ENCODE measurements at places on chromosomes 2 and 18.

- DNase-seq = no peak
Observed at GRCh38 chr2:60519231-60519863, 34.1 kb downstream of the BCL11A start.

DNA sequence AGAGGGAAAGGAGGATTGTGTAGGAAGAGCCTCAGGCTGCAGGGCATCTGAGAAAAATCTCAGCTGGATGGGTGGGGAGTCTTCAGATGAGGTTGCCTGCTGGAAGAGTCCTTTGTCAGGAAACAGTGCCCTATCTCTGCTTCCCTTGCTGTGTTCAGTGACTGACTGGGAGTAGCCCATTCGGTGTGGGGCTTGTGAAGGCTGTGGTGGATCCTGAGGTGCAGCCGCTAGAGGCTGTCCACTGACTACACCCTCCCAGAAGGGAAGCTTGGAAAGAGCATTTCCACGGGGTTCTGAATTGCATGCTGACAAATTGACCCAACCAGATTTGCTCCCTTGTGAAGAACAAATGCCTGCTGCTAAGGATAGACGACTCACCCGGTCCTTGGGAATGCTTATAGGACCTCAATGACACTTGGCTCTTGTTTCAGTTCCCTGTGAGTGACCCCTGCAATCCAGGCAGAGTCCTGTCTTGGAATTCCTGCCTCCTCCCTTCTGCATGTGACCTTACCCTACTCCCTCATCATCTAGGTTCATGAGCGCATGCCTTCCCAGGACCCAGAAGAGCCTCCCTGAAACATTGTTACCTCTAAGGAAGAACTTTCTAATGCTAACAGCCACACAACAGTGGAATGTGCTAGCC, 109.7 kb upstream of the FAM136A start:
- DNase-seq = no peak

DNA sequence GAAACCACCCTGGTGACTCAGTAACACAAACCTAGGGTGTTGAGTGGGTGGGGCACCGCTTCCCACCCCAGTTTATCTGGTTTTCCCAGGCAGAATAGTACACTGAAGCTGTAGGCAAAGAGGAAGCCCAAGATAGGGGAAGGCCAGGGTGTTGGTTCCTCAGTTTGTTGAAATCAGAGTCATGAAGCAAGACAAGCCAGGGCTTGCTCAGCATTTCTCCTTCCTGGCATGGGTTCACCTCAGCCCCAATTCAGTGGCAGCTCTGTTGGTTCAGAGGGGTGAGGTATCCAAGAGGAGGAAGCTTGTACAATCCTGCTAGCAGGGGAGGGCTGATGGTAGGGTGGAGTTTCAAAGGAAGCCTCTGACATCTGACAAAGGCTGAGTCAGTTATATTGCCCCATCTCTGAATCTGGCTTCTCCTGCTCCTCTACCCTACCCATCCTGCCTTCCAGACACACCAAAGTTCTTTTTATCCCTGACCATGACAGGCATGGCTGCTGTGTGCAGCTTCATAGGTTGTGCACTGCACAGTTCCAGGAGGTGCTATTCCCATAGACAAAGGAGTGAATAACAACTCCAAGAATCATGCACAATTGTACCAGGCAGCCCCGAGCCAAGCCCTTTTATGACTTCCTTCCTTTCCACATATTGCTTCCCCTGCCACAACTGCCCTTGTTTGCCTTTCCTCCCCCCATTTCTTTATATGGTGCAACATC, 24.9 kb upstream of the RAB10 start:
- no peak for DNase-seq

DNA sequence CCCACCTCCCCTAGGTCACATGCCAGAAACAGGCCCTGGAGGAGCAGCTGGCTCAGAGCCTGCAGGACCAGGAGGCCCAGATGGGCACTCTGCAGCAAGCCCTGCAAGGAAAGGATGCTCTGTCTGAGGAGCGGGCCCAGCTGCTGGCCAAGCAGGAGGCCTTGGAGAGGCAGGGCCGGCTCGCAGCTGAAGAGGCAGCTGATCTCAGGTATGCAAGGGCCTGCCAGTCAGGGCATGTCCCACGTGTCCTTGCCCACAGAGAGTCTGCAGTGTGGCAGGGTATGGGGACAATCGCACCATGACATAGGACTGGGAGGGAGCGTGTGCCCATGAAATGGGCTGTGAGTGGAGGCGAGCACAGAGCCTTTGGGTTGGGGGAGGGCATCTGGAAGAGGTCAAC, 39.9 kb downstream of the CROCC2 start:
- no peak for DNase-seq

GRCh38 chr18:8707556-8708300, 2.4 kb downstream of the MTCL1 start:
- DNase-seq = no peak
